Esophagus squamous epithelium (tissue), 5 donors: ENCODE measurements at places on chromosomes 5 and 9.
A peak's percentile ranks its signal among the peaks of the same experiment; 100 is the strongest.

DNA sequence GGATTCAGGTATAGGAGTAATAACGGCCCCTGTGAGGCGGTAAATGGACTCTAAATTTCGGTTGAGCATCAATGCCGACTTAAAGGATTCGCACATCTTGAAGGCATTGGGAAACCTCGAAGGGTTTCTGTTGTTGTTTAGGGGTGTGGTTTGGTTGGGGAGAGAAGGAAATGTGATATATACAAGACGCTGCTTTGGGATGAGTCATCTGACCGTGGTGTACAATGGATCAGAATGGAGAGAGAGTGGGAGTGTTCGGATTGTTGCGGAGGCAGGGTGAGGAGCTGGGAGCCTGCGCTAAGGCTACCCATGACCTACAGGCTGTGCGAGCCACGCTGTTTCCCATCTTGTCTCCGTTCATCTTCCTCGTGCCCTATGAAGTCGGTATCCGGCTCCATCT, 60.4 kb upstream of the ERCC6L2 start:
- DNase-seq = no peak

DNA sequence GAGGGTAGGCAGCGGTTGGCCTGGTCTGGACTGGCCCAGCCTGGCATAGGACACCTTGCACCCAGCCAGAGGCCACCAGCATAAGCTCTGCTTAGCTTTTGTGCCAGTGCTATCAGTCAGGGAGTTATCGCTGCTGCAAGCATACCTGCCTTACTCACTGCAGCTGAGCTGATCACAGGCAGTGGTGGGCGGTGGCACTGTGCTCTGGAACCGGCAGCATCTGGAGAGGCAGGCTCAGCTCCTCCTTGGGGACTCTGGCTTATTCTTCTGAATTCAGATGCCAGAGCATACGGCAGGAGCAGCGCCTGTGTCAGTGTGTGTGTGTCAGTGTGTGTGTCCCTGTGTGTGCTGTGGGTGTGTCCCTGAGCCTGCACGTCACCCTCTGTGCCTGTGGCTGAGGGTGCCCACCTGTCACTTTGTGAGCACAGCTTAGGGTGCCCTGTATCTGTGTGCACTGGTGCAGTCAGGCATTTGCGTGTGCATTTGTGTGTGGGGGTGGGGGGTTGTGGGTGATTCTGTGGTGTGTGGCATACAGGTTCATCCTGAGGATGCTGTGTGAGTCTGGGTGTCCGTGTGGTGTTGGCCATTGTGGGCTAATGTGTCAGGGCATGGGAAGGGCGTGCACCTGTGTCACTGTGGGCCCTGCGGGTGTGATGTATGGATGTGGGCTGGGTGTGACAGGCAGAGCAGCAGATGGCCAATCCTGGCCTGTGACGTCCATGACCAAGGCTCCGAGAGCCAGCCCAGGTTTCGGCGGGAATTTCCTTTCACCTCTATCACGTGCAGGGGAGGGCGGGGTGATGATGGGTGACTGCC, 23.5 kb downstream of the LMX1B start:
- DNase-seq = no peak

DNA sequence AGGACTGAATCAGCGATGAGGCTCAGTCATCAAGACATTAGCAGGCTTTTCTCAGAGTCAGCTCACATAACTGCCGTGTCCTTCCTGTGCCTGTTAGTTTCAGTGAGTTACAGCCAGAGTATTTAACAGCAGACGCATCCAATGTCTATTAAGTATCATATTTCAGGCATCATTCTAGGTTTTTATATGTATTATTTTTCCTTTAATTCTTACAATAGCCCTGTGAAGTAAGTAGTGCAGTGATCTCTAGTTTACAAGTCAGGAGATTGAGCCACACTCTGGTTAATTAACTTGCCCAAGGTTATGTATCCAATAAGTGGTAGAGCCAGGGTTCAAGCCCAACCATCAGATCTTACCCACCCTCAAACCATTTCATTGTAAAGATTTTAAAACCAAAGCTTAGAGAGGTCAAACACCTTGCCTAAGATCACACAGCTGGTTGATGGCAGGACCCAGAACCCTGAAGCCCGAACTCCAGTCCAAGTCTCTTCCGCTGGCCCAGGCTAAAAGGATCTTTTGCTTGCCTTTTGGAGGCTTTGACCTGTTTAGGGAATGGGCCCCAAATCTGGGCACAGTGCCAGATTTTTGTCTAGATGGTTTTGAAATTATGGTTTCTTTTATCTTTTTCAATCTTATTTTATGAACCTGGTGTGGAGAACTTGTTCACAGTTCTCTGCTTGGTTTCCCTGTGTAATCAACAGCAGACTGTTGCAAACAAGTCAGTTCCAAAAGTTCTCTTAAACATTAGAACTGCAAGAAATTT, 261.2 kb upstream of the CLINT1 start:
- DNase-seq = no peak

DNA sequence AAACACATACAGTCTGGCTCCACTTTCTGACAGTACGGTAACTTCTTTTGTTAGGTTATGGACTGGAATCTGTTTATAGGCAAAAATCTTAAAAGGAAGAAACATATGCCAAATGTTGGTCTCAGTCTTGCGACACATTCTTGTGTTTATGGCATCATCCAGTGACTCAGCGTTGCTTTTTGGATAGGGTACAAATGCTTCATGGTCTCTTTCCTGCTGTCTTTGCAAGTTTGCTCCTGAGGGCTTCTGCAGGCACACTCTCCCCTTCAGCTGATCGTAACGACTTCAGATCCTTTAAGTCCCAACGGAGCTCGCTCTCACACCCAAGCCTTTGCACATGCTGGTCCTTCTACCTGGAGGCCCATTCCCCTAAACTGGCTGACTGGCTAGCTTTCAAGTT, 23.6 kb upstream of the TNFSF8 start:
- no peak for DNase-seq

- DNase-seq = no peak
Measured at GRCh38 chr5:56306433-56307150, 73.5 kb upstream of the ANKRD55 start.

DNA sequence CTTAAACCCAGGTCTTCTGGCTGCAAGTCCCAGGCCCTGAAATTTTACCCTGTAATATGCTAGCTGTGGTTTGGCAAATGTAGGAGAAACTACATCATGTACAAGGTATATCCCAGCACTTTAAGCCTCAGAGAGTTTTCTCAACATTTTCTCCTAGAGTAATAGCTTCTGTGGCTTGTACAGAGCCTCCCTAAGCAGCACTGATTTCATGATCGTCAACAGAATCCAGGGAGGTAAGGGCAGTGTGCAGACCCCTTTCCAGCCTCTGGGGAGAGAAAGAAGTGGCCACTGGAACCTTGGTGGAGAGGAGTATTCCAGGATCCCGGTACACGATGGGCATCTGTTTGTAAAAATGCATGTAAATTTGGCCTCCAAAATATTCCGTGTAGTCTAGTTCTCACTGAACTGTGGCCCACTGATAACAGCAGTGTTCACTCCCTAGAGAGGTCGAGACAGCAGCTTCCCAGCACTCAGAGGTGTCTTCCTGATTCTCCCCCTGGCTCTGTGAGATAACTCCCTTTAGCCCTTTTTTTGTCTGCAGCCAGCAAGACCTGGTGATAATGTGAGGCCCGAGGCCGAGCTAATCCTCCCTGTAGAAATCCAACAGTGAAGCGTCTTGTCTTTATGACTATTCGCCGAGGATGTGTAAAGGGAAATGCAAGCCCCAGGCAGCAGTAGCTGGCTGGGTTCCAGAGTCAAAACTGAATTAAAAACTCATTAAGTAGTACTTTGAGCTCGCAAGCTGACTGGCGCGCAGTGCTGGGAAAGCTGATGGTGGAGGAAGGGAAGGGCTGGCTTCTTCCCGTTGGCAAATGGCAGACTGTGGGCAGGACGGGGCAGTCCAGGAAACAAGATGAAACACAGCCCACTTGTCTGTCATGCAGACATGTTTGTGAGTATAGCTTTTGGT, 59.0 kb downstream of the MAP1B start:
- peak; percentile 7 for DNase-seq

DNA sequence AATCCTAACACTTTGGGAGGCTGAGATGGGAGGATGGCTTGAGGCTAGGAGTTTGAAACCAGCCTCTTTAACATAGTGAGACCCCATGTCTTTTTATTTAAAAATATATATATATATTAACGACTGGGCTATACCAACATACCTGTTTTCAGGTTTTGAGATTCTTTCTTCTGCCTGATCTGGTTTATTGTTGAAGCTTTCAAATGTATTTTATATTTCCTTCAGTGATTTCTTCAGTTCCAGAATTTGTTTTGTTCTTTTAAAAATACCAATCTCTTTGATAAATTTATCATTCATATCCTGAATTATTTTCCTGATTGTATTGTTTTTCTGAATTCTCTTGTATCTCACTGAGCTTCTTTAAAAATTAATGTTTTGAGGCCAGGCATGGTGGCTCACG, 31.2 kb downstream of the OGN start:
- DNase-seq = no peak
